ENCODE measurements at places on chromosomes 1 and 21.

- DNase-seq, result no peak
Observed at GRCh38 chr1:51919684-51920083, 41.2 kb upstream of the NRDC start.

DNA sequence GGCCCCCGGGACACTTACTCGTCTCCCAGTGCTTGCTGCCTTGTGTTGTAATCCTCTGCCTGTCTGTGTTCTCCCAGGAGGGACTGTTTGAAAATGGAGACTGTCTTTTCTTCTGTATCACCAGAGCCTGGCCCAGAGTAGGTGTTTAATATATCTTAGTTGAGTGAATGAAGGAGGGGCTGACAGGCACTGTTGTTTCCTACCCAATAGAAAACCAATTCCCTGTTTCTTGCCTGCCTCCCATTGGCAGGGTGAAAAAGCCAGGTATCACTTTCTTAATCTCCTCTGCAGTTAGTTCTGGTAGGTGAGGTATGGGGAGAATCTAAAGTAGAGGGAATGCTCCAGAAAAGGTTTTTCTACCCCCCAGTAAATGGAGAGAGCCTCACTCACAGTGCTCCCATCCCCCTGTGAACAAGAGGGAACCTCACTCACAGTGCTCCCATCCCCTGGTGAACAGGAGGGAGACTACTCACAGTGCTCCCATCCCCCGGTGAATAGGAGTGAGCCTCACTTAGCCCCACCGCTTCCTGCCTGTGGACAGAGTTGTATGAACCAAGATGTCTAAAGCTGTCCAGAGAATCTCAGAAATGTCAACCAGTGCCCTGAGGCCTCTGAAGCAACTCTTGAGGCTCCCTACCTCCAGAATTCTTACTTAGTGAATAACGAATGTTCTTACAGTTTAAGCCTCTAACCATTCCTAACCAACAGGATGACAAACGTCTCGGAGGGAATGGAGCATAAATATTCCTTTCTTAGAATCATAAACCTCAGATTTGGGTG lies at the start of gene GJA5:
Gene GJA5, minus strand, starts transcription at position 122 of the 780 bp plus-strand sequence. CDS start 1,364 bp downstream, outside the sequence.
- no peak for DNase-seq

GRCh38 chr1:201288765-201289164 lies 5.5 kb downstream of the PKP1 start:
- DNase-seq, result no peak

DNA sequence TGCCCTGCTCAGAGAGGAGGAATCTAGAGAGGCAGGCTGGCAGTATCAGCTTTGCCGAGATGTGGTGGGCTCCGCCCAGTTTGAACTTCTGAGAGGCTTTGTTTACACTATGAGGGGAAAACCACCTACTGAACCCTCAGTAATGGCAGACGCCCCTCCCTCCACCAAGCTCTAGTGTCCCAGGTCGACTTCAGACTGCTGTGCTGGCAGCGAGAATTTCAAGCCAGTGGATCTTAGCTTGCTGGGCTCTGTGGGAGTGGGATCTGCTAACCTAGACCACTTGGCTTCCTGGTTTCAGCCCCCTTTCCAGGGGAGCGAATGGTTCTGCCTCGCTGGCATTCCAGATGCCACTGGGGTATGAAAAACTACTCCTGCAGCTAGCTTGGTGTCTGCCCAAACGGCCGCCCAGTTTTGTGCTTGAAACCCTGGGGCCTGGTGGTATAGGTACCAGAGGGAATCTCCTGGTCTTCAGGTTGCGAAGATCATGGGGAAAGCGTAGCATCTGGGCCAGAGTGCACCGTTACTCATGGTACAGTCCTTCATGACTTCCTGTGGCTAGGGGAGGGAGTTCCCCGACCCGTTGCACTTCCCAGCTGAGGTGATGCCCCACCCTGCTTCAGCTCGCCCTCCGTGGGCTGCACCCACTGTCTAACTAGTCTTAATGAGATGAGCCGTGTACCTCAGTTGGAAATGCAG lies 43.6 kb downstream of the C21orf91 start:
- DNase-seq, result no peak

DNA sequence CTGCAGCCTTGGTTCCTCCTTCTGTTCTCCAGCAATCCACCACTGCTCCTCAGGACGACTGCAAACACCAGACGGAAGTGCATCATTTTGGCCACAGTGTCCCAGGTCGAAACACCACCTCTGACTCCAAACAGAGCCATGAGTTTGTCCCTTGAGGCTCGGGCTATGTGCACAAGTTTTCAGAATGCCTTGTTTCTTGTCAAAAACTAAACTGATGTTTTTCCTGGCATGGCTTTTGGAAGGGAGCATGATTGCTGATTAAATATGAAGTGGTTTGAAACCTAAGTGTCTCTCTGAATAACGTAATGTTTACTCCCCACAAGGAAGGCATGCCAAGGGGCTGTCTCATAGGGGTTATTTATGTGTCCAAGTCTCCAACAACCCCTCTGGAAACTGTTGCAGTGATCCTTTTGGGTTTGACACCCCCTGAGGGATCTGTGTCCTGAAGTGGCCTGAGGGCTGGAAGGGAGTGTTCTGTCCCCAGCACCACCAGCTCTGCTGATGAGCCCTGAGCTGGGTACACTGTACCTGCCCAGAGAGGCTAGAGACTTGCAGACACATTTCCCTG lies 132.7 kb downstream of the PLPP3 start:
- DNase-seq, result no peak

GRCh38 chr1:81573458-81573857 lies 227.3 kb upstream of the ADGRL2 start:
- DNase-seq, result no peak

GRCh38 chr21:16082038-16082816 lies 352.4 kb downstream of the USP25 start:
- no peak for DNase-seq

- DNase-seq, result no peak
Observed at GRCh38 chr1:167839009-167839408, 74.9 kb downstream of the ADCY10 start.

- no peak for DNase-seq
Observed at GRCh38 chr1:234697015-234697414, 87.0 kb upstream of the IRF2BP2 start.

- DNase-seq, result no peak
Observed at GRCh38 chr1:197284966-197285365, 16.9 kb downstream of the CRB1 start.

DNA sequence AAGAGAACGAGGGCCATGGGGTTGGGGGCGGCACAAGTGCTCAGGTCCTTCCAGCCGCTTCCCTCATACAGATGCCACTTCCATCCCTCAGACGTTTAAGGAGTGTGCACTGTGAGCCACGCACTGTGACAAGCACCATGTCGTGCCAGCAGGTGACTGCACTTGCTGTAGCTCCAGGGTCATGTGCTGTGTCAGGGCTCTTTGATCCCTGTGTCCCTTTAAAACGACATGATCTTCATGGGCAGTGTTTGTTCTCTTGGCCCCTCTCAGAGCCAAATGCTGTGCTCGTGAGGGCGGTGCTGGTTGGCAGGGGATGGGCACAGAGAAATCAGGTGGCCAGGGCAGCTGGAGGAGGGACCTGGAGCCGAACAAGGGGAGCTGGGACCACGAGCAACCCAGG lies 19.9 kb downstream of the IL10RB start:
- no peak for DNase-seq

All from cortex of kidney (tissue), 1 donor.